ENCODE measurements at places on chromosomes 7 and 10.
A peak's percentile ranks its signal among the peaks of the same experiment; 100 is the strongest.

- no peak for DNase-seq
Observed at GRCh38 chr10:56346845-56347415, 14.1 kb downstream of the ZWINT start.

DNA sequence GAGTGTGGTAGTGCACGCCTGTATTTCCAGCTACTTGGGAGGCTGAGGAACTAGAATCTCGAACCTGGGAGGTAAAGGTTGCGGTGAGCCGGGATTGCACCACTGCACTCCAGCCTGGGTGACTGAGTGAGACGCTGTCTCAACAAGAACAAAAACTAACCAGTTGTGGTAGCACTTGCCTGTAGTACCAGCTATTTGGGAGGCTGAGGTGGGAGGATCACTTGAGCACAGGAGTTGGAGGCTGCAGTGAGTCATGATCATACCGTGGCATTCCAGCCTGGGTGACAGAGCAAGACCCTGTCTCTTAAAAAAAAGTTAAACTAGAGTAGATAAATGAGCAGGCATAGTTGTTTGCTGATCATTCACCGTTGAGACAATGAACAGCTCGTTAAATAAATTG is 48.9 kb downstream of the CUX1 start:
- DNase-seq, result no peak

- DNase-seq, result no peak
Observed at GRCh38 chr7:75055830-75056772, 17.5 kb downstream of the RCC1L start.

DNA sequence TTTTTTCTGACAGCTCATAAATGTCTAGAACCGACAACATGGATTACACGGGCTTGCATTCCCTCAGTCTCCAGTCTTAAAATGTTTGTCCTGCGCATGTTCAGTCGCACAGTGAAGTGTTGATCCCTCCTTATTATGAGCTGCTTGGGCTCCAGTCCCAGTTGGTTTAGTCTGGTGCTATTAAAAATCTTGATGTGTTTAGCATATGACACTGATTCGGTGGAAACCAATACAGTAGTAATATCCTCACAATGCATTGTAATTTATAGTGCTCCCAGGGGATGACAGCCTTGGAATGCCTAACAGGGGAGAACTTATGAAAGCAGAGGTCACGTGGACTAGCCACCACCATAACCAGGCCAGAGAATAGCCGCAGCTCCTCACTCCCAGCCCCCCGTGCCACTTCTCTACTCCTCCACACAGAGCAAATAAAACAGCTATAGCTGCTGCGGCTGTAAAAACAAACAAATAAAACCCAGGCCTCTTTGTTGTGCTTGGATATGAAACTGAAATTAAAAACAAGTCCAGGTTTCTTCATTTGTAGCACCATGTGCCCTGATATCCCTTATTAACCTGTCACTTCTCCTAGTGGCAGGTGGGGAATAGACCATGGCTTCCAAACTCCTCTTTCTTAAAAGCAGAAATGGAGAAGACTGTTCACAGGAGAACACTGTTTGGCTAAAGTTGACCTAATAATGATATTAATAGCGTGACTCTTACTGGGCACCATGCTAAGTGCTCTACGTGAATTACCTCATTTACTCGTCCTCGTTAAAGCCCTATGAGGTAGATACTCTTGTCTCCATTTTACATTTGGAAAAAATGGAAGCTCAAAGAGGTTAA is 7.7 kb downstream of the DPCD start:
- DNase-seq, result no peak

DNA sequence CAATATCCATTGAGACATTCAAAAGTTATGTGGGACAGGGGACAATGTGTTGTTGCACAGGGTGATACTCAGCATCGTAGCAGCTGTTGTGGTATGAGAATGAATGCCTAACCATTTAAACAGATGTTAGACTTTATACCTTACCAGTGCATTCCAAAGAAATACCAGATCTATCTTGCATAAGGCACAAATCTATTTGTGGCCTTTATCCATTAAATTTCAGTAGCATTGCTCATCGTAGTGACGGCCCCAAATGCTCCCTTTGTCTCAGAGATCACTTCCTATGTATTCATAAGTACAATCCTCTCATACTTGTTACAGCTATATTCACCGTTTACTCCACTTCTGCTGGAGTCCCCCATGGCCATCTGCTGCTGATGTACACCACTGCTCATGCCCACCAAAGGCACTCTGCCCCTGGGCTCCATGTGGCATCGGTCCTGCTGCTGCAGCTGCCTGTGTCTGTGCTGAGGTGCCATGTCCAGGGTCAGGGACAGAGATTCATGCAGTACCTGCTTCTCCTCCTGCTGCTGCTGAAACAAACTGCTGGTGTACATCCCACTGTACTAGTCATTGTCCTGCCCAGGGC is 96.3 kb downstream of the CPED1 start:
- no peak for DNase-seq

DNA sequence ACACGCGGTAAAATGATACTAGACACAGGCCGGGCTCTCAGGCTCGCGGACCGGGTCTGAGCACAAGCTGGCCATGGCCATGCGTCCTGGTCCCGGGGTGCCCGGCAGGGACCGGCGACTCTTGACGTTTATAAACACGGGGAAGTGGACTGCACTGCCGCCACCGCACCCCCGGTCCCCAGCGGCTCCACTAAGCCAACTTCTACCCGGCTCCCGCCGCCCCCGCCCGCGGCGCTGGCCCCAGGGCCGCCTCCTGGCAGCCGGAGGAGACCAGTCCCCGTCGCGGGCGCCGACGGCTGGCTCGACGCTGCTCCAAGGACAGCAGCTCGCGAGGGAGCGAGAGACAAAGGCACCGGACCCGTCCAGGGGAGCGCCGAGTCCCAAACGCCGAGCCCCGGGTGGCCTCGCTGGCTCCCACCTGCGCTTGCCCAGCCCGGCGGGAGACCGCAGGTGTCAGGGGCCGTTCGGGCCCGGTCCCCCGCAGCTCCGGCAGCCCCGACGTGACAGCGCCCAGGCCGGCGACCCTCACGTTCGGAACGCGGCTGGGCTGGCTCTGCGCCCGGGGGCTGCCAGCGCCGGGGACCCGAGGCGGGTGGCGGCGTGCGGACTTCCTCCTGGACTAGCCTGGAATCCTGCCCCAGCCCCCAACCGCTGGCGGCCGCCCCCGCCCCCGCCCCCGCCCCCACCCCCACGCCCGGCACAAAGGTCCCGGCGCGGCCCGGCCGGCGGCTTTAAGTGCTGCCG is 517 bp downstream of the ITGB1 start:
- DNase-seq, result no peak

GRCh38 chr10:70714951-70715350 is 42.6 kb downstream of the ADAMTS14 start:
- no peak for DNase-seq

DNA sequence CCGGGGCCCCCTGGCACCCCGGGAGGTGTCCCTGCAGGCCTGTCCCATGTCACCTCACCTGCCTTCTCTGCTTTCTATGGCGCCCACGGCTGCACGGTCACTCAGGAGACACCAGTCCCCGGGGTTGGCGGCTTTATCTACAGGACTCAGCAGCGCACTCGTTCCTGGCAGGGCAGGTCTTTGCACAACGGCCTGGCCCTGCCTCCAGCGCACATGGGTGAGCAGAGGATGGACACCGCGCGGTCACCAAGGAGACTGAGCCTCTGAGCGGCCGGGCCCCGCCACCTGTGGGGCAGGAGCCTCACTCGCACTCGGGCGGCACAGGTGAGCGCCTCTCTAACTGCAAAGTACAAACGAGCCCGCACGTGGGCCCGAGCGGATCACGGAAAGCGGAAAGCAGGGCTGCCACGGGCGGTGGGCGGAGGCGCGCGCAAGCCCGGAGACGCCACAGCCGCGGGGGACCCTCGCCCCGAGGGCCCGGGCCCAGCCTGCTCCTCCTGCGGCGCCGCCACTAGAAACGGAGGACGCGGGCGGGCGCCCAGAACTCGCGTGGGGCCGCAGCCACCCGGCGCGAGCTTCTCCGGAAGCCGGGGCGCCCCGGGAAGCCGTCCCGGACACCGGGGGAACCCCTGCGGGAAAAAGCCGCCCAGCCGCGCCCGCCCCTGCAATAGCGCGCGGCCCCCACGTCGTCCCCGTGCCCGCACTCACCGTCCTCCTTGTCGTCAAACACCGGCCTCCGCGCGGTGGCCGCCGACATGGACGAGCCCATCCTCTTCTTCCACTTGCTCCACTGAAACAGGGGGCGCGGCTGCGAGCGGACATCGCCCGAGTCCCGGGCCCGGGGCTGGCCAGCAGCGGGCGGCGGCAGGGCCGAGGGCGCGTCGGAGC is 642 bp downstream of the STK32C start:
- DNase-seq, result peak; percentile 13

DNA sequence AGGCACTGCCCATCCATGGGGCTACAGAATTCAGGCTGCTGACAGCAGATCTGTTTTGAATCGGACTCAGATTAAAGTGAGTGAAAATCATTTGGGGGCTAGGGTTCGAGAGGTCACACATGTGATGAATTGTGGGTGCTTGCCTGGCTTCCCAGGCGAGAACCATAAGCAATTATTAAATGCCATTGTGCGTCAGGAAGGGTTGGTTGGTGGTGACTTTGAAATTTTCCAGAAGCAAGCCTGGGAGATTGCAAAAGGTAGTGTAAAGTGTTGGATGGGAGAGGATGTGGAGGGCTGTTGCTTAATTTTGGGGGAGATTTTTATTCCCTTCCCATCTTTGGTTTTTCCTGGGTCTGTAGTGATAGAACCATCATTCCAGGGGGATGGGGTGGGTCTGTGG is 34.6 kb downstream of the LRMDA start:
- DNase-seq, result no peak

DNA sequence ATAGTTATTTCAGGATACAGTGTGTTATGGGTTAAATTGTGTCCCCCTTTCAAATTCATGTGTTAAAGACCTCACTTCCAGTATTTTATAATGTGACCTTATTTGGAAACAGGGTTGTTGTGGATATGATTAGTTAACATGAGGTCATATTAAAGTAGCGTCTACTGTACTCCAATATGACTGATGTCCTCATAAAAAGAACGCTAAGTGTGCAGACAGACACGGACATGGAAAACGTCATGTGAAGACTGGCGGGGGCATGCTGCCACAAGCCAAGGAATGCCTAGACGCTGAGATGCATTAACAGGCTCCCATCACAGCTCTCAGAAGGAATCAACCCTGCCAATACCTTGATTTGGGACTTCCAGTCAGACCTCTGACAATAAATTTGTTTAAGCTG is 1.5 kb upstream of the WDR37 start:
- DNase-seq, result no peak

Measured in NCI-H1930 (cell line).